ENCODE measurements at places on chromosomes 5 and 9. TPM values are rescaled to one million over a fixed set of nuclear protein-coding genes. Genes with fewer than 3 reads are reported as not detected.

DNA sequence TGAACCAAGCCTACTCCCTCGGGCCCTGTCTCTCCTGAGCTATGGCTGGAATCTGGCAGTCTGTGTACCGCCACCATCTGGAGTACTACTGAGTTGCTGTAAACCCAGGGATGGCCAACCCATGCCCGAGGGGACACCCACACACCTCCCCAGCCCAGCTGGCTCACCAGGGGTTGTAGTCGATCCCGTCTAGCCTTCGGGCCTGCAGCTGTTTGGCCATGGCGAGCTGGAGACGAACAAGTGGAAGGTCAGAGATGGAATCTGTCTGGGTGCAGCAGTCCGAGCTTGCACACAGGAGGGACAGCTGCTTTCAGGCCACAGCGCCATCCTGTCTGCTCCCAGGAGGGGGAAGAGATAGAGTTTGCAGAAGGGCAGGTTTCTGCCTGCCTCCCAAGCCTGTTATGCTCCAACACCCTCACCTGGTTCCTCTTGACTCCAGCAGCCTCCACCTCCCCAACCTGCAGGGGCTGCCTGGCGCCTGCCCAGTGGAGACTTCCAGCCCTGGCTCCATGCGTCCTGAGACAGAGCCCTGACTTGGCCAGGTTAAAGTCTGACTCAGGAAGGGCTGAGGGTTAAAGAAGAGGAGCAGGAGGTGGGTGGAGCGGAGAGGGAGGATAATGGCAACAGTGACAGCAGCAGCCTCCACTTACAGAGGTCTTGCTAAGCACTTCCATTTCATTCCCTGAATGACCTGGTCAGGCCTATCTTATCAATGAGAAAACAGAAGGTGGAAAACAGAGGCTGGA, 15.8 kb upstream of the SPOUT1 start:
- DNase-seq: no peak

- no peak for DNase-seq
Measured at GRCh38 chr5:14685757-14686156, 21.2 kb downstream of the OTULIN start.

GRCh38 chr9:117772960-117773359, 68.8 kb downstream of the TLR4 start:
- no peak for DNase-seq

GRCh38 chr9:83523684-83524083, 14.5 kb downstream of the FRMD3 start:
- no peak for DNase-seq

DNA sequence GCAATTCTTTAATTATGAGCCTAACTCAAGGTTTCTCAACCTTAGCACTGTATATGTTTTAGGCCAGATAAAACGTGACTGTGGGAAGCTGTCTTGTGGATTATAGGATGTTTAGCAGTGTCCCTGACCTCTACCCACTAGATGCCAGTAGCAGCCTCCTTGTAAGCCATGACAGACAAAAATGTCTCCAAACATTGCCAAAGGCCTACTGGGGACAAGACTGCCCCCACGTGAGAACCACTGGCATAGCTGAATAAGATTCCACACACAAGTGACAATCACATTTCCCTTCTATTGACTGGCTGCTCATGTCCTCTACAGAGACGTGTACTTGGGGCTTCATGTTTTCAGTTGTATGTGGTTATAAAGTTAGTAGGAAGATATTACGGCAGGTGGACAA, 55.4 kb downstream of the GOLM1 start:
- DNase-seq: no peak

DNA sequence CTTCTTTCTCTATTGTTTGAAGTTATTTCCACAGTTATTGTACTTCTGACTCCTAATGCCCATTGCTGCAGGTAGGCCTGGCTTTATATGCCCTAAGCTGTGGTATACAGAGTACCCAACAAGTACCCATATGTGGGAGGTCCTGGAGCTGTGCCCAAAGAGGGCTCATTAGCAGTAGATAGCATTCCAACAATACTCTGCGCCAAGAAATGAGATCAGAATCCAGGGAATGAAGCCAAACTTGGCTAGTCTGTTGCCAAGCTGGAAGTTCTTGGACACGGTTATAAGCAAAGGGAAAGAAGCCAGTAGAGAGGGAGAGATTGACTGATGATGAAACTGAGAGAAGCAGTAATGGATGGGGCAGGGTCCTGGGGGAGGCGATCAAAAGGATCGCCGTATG, 29.7 kb upstream of the FAM169A start:
- no peak for DNase-seq

DNA sequence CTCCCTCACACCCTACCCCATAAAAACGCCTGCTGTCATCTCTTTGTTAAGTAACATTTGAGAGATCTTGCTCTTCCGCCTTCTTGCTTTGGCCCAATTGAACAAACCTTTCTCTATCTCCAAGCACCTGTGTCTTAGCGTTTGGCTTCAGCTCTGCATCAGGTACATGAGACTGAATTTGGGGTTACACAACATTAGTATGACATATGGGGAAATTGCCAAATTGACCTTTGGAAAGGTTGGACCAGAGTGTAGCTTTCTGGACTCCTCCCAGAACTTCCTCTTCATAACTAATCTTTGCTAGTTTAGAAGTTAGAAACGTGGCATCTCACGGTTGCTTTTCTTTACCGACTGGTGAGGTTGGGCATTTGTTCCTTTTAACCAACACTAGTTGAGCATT, 3.5 kb upstream of the EXOSC3 start:
- no peak for DNase-seq

DNA sequence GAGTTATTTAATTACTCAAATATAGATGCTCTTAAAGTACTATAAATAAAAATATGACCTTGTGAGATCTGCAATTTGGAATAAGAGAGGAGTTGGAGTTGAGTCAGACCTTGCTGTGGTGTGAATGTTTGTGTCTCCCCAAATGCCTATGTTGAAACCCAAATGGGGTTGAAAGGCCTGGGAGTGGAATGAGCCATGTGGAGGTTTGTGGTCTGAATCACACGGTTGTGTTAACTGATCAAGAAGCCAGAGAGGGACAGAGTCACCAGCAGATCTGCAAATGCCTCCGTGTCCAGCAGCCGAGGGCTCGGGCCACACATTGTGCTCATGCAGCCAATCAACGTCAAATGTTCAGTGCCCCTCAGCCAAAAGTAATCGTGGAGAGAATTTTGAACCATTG, 404.4 kb downstream of the ICE1 start:
- no peak for DNase-seq

- no peak for DNase-seq
Measured at GRCh38 chr9:137237759-137238726, 3.0 kb upstream of the TUBB4B start.

DNA sequence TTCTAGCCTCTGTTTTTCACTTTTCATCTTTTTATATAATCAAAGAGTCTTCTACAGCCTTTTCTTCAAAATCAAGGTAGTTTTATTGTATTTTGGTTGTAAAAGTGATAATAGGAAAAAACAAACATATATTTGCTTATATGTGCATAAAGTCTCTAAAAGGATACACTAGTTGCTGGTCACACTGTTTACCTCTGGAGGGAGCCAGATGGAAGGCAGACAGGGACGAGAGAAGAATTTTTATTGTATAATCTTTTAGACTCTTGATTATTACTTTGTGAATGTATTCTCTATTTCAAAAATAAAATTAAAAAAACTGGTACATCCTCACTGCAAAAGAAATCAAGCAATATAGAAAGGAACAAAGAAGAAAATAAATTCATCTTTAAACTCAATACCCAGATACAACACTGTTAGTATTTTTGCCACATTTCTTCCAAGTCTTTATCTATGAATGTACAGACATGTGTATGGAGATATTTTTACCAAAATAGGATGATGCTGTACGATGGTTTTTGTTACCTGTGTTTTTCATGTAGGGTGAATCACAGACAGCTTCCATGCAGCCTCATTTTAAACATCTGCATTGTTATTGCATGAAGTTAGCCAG, 6.1 kb upstream of the RNF183 start:
- DNase-seq: no peak

GRCh38 chr9:83313781-83314180, 224.4 kb downstream of the FRMD3 start:
- no peak for DNase-seq

GRCh38 chr9:136525841-136526499, 19.9 kb downstream of the NOTCH1 start:
- DNase-seq: no peak

- no peak for DNase-seq
Measured at GRCh38 chr5:96961053-96961452, 25.2 kb downstream of the LNPEP start.

- DNase-seq: no peak
Measured at GRCh38 chr9:86413971-86414880, 60.0 kb upstream of the TUT7 start.

Gene PCDHGB5
- polyA plus RNA-seq: 3.1 TPM

Gene TMEM174
- polyA plus RNA-seq: not detected

Gene LHX3
- not detected for polyA plus RNA-seq

Gene OR1J2
- polyA plus RNA-seq: not detected

Gene MED10
- 37.1 TPM for polyA plus RNA-seq

Gene PGM5
- polyA plus RNA-seq: 49.0 TPM

Gene PIP5K1B
- polyA plus RNA-seq: 1.1 TPM

Gene LHX2
- polyA plus RNA-seq: 1.9 TPM

Gene STPG3
- polyA plus RNA-seq: 0.18 TPM

Gene TYRP1
- polyA plus RNA-seq: 0.34 TPM

Gene MYORG
- polyA plus RNA-seq: 16.3 TPM

Gene LVRN
- 3.3 TPM for polyA plus RNA-seq
